Islet precursor cell (in vitro differentiated cells): ENCODE measurements at places on chromosomes 13 and 19.

DNA sequence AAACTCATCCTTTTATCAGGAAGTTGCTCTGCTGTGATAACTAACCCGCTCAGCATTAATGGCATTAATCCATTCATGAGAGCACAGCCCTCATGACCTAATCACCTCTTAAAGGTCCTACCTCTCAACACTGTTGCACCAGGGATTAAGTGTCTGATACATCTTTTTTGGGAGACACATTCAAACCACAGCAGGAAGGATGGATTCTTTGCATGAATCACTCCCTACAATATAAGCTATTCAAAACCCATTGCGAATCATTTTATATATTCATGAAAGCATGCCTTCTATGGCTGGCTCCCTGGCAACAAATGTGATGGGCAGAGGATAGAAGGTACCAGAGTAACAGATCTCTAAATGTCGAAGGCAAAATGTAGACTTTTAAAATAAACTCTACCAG lies 27.6 kb downstream of the ARL11 start:
- no peak for DNase-seq

GRCh38 chr19:4991996-4992698 lies 23.2 kb downstream of the KDM4B start:
- DNase-seq: peak; percentile 85

- peak; percentile 54 for DNase-seq
These were observed 2.7 kb downstream of the C2CD4C start for GRCh38 chr19:406135-406781.

DNA sequence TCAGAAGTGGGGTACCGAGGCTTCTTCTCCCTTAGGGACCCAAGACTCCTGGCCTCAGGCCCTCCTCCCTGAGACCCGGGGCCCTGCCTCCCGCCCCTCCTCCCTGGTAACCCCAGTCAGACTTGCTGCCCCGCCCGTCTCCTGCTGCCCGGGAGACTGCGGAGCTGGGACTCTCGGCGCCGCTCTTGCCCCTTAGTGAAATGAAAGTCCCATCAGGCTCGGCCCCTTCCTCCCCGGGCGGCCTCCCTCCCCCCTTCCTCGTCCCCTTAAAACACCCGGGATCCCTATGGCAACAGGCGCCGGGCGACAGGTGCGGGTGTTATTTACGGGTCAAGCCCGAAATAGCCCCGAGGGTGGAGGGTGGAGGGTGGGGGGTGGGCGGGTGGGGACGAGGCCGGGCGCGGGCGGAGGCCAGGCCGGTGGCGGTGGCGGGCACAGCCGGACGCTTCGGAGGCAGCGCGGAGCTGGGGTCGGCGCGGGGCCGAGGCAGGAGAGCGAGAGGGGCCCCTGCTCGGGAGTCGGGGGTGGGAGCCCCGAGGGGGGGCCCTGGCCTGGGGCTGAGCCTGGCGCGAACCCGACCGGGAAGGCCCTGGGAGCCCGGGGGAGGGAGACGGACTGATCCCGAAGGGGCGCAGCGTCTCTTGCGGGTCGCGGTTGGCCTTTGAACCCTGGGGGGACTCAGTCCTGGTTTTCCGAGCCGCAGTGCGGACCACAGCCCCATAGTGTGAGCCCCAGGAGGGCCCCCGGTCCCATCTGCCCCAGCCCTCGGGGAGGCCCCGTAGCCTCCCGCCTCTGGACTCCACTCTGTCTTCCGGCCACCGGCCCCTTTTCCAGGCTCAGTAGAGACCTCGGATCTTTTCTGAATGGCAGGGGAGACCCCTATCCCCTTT lies at the start of gene CACNG6:
Gene CACNG6, plus strand, starts transcription at position 414 of the 890 bp plus-strand sequence. CDS start 1,241 bp downstream, outside the sequence.
- DNase-seq: peak; percentile 83

DNA sequence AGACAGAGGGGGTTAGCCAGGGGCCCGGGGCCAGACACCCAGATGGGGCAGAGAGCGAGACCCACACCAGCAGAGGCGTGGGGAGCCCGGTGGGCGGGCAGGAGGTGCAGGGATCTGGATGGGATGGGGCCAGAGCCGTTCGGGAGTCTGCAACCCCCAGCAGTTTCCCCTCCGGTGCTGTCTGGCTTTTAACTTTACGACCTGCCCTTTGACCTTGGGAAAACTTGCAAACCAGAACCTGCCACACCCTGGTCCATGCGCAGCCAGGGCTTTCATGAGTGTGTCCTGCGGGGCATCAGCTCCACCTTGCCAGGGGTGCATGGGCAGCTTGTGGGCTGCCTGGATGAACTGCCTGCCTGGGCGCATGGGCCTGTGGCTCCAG lies 9.8 kb downstream of the JOSD2 start:
- DNase-seq: peak; percentile 89

GRCh38 chr13:39200249-39200910 lies 162.1 kb downstream of the NHLRC3 start:
- no peak for DNase-seq

- DNase-seq: peak; percentile 98
These were observed 435 bp upstream of the DAZAP1 start for GRCh38 chr19:1406774-1407527.

DNA sequence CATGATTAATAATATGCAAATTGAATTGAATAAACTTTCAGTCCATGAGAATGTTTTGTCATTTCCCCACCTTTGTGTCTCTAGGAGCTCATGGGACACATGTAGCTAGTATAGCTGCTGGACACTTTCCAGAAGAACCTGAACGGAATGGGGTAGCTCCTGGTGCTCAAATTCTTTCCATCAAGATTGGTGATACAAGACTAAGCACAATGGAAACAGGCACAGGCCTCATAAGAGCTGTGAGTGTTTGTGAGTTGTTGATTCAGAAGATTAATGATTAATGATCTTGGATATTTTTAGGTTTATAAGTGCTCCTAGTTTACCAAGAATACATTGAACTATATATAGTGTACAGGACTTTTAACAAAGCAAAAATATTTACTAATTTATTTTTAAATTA lies 30.1 kb downstream of the TPP2 start:
- no peak for DNase-seq

DNA sequence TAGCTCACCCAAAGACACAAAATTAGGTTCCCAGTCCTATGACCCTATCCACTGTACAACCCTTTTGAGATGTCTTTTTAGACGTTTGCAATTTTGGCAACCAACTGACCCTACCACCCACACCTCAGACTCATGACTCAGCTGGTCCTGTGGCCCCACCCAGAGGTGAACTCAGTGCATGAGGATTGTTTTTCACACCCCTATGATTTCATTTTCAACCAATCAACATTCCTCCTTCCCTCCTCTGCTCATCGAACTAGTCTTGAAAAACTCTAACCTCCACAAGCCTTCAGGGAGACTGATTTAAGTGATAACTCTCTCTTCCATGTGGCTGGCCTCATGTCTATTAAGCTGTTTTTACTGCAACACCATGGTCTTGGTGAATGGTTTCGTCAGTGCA lies 350.7 kb downstream of the UQCRFS1 start:
- no peak for DNase-seq

- peak; percentile 66 for DNase-seq
These were observed 9.0 kb upstream of the ACSBG2 start for GRCh38 chr19:6126335-6126974.

- no peak for DNase-seq
These were observed 397.7 kb downstream of the TDRD3 start for GRCh38 chr13:60794751-60795150.

GRCh38 chr19:6423499-6424194 lies 964 bp downstream of the KHSRP start:
- peak; percentile 89 for DNase-seq

DNA sequence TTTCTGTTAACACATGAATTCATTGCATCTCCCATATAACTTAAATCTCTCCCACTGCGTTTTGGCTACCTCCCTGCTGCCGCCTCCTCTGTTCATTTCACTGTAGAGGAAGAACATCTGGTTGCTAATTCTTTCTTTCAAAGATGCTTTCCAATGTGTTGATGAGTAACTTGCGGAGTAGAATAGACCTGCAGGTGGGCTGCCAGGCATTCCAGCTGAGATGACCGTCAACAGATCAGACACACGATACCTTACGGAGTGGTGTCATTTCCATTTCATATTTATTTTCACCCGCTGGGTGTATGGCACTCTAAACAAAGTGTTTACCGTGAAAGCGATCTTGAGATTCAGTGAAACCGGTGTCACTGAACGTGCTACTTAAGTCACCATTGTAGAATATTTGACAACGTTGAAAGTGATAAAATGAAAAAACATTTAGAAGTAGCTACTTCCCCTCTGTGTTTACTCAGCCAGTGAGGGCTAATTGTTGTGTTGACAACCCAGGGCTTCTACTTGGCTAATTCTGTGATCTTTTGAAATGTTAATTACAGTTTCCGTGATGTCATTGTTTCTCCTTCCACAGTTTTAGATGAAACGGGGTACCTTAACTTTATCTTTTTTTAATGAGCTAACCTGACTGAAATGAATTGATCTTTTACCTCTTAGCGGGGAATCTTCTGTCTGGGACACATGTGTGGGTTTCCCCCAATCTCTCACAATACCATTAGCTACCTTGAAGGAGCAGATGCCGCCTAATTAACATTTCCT lies 228.5 kb upstream of the ARGLU1 start:
- DNase-seq: no peak

- DNase-seq: peak; percentile 75
These were observed 82.2 kb downstream of the SLAIN1 start for GRCh38 chr13:77779552-77780272.

GRCh38 chr19:18697680-18698079 lies 14.2 kb downstream of the CRTC1 start:
- DNase-seq: no peak

DNA sequence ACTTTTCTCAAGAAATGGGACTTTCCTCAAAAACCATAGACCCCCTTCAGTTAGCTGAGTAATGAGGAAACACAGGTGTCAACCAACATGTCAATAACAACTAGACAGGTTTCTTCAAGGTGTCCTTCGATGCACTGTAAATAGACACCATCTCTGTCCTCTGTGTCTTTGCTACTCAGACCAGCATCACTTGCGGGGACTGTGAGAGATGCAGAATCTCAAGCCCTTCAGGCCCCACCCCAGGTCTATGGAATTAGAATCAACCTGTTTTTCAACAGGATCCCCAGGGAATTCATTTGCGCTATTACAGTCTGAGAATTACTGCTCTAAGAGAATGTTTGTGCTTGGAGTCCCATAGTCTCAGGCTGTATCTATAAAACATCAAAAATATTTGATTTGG lies 469.9 kb downstream of the COG6 start:
- no peak for DNase-seq

GRCh38 chr13:104065328-104065727 lies 999.1 kb upstream of the SLC10A2 start:
- DNase-seq: no peak

- DNase-seq: peak; percentile 95
These were observed 6.6 kb downstream of the EML2 start for GRCh38 chr19:45632468-45633196.

- no peak for DNase-seq
These were observed 31.6 kb upstream of the C1QTNF9 start for GRCh38 chr13:24277761-24278160.
